ENCODE measurements at places on chromosomes 1 and 21.

GRCh38 chr1:96002969-96003964 lies 718.3 kb upstream of the PTBP2 start:
- no peak for DNase-seq

DNA sequence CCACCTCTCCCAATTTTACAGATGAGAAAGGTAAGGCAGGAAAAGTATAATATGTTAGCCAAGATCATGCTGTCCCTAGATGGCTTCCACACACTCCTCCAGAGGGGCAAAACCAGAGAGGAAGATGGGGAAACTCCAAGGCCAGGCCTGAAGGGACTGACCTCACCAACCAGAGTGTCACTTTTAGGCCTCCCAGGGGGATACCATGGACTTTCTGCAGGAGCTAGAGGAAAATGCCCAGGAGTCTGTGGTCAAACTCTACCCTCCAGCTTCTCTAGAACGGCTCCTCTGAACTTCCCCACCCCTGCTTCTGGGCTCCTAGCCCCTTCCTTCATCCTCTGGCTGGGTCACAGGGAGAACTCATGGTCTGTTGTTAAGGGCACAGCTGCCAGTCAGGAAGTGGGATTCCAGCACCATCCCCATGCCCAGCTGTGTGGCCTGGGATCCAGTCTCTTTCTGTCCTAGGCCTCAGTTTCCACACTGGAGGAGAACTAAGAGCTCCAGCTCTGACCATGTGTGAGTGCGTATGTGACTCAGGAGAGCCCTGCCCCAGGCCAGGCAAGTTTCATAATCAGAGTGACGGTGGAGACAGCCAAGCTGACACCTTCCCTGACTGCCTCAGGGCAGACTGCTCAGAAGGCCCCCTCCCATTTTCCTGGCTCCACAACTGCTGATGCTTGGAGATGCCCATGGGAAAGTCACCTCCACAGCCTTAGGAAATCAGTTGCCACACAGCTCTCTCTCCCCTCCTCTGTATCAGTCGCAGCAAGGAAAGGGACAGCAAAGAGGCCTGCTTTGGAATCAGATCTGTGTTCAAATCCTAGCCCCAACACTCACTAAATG lies 1.9 kb downstream of the IGSF8 start:
- peak; percentile 25 for DNase-seq

GRCh38 chr1:232678185-232678886 lies 48.4 kb upstream of the SIPA1L2 start:
- DNase-seq = no peak

GRCh38 chr1:239841631-239842030 lies 250.1 kb upstream of the FMN2 start:
- no peak for DNase-seq

DNA sequence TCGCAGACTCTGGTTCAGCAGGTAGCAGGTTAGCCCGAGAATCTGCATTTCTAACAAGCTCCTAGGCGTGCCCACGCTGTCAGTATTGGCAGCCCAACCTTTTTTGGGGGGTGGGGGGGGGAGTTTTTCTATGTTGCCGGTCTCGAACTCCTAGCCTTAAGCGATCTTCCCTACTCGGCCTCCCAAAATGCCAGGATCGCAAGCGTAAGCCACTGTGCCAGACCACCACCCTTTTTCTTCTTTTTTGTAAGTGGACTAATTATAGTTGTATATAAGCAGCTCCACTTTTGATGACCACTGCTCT lies 480 bp upstream of the MIS18A start:
- no peak for DNase-seq

DNA sequence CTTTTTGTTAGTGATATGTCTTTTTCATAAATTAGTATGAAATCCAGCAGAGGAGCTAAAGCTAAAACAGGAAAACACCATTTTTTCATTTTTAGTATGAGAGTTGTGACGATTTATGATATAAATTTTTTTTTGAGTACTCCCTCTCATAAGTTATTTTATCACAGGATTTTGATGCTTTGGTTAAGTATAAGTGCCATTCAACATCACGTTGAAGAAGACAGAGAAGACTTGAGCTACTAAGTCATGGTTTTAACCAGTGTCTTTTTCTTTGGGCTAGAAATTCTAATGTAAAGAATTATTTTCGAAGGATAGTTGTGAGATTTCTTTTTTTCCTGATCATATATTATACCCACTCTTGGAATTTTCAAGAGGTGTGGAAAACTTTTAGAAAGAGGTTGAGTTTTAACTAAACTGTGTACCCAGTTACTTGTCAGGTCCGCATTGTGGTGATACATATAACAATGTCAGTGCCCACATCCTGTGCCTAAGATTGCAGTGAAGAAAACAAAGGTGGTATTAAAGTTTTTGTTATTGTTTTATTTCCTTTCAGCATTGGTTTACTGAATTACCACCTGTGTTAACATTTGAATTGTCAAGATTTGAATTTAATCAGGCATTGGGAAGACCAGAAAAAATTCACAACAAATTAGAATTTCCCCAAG lies 93.8 kb downstream of the USP25 start:
- no peak for DNase-seq

GRCh38 chr1:30045304-30046090 lies 677.9 kb downstream of the MATN1 start:
- DNase-seq = no peak

- no peak for DNase-seq
Observed at GRCh38 chr21:37877171-37877570, 39.1 kb downstream of the KCNJ6 start.

DNA sequence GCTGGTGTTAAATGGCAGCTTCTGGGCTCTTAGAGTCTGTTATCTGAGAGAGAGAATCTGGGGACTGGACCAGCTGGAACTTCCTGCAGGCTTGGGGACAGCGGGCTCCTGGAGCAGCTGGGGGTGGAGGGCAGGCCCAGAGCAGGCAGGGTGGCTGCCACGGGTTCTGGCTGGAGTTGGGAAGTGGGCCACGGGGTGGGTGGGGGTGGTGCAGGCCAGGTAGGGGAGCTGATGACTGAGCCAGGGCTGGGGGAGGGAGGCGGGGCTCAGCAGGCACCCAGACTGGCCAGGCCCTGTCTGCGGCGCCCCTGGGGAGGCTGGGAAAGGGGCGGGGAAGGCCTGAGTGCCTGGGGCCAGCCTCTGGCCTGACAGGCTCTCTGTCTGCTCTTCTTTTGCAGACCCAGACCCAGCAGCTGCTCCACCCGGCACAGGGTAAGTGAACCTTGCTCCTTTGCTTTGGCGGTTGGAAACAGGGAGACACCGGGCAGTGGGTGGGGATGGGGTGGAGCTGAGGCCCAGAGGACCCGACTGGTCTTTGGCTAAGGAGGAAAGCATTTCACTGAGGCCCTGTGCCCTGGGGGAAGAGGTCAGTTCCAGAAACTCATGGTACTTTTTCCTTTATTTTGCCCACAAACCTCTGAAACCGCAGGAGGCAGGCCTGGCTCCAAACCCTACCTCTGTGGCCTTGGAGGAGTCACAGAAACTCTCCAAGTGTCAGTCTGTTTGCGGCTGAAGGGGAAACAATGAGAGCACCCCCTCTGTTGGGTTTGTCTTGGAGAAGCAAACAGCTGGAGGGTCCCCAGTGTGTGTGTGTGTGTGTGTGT lies 48.8 kb downstream of the ARHGEF10L start:
- peak; percentile 34 for DNase-seq

DNA sequence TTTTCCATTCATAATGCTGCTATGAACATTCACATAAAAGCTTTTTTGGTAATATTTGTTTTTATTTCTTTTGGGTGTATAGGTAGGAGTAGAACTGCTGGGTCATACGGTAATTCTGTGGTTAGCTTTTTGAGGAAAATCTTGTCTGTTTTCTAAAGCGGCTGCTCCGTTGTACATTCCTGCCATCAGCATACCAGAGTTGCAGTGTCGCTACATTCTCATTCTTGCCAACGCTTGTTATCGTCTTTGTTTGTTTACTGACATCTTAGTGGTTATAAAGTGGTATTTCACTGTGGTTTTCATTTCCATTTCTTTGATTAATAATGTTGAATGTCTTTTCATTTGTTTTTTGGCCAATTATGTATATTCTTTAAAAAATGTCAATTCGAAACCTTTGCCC lies 469.8 kb upstream of the ZP4 start:
- no peak for DNase-seq

GRCh38 chr1:217569021-217569420 lies 61.9 kb downstream of the GPATCH2 start:
- no peak for DNase-seq

DNA sequence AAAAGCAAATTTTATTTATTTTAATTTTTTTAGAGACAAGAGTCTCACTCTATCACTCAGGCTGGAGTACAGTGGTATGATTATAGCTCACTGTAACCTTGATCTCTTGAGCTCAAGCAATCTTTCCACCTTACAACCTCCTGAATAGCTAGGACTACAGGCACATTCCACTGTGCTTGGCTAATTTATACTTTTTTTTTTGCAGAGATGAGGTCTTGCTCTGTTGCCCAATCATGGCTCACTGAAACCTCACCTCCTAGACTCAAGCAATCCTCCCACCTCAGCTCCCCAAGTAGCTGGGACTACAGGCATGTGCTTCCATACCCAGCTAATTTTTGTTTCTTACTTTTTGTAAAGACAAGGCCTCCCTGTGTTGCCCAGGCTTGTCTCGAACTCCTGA lies 49.5 kb downstream of the DR1 start:
- no peak for DNase-seq

DNA sequence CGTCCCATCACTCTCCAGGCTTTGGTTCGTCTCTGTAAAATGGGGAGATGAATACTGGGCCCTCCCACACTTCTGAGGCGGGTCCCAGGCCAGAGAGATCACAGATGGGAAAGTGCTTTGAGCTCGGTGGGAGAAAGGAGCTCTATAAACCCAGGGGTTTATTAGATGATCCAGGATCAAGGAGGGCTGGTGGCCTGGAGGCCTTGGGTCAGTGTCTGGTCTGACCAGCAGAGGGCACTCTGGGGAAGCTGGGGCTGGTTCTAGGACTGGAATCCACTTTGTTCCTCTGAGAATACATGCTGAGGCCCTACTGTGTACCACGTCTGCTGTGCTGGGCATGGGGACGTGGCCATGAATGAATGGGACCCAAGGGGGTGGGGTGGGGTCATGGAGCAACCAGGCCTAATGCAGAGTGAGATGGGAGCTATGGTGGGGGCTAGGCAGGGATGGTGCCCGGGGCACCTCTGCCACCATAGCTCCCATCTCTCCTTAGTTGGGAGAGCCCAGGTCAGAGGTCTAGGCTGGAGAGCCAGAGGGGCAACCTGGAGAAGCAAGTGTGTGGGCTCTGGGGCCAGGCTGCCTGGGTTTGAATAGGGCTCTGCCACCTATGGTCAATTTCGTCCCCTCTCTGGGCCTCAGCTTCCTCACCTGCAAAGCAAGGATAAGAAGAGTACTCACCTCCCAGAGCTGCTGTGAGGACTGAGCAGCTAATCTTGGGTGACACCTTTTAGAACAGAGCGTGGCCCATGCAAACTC lies 9.0 kb upstream of the FAM131C start:
- peak; percentile 82 for DNase-seq

GRCh38 chr1:1839311-1839965 lies 51.4 kb downstream of the GNB1 start:
- no peak for DNase-seq

DNA sequence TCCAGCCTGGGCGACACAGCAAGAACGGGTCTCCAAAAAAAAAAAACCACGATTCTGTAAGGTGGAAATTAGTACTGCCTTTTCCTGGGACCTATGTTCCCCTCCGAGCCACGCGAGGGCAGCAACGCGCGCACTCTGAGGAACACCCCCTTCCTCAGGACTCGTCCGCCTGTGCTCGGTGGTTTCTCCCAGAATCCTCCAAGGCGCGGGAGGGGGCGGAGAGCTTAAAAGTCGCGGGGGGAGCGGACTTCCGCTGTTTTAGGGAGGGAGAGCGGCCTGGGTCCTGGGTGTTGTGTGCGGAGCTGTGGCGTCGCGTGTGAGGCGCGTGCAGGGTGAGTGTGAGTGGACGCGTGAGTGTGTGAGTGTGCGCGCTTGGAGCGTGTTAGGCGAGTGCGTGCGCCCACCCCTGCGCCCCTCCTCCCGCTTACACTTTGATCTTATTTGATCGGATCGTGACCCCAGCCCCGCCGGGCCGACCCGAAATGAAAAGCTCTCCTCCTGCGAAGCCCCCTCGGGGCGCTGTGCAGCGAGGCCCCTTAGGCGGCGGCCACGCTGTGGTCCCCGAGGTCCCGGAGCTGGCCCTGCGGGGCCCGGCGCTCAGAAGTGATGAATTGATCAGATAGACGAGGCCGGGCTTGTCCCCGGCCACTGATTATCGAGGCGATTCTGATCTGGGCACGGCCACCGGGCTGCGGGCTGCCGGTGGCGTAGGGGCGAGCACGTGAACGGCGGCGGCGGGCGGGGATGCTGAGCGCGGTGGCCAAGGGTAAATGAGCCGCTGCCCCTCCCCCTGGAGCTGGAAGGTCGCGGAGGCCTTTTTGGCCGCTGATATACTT lies 9.6 kb downstream of the TMEM167B start:
- DNase-seq = peak; percentile 99

- no peak for DNase-seq
Observed at GRCh38 chr1:61370177-61370912, 288.0 kb downstream of the NFIA start.

DNA sequence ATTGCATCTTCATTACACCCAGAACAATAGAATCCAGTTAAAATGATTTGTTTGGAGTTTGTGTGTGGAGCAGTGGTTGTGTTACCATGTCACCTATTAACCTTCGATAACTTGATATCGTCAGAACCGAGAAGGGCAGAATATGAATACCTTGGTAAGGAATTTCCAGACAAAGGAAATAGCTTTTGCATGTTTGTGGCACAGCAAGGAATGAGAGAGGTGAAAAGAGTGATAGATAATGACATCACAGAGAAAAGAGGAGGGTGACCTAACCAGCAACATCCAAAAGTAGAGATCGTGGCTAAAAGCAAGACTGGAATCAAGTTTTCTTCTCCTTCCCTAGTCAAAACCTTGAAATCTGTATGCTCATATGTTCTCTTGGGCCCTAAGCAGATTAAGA lies 244.6 kb upstream of the NEGR1 start:
- no peak for DNase-seq

DNA sequence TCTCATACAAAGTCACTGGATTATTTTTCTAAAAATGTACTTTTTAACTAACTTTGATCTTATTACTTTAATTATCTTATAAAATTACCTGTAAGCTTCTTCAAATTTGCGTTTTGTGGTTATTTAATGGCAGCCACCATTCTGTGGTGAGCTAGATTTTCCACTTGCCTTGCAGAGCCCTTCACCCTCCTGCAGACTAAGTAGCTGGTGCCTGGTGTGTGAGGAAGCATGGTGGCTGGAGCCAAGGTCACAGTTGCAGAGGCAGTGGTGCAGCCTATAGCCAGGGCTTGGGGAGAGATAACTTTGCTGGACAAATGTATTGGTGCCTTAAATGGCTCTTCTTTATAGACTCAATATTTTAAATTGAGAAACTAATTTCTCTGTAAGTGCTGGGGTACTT lies 11.2 kb upstream of the CD84 start:
- no peak for DNase-seq
